Upper lobe of left lung (tissue), 6 donors: ENCODE measurements at places on chromosomes 3 and 15.

DNA sequence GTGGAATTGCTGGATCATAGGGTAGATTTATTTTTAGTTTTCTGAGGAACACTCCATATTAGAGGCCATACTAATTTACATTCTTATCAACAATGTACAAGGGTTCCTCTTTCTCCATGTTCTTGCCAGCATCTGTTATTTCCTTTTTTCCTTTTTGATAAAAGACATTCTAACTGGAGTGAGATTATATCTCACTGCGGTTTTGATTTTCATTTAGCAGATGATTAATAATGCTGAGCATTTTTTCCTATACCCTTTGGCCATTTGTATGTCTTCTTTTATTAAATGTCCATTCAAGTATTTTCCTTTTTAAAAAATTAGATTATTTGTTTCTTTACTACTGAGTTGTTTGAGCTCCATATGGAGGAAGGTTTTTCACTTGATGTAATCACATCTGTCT is 1189.5 kb downstream of the ZPLD1 start:
- no peak for DNase-seq
- H3K27ac ChIP-seq, result no peak overlapping the region
- H3K36me3 ChIP-seq, result no peaks in the 10 kb centered on the region
- no peaks in the 10 kb centered on the region for H3K4me1 ChIP-seq
- H3K27me3 ChIP-seq, result no peaks in the 10 kb centered on the region
- H3K4me3 ChIP-seq, result no peak overlapping the region

GRCh38 chr15:29074045-29074444 is 188.3 kb downstream of the APBA2 start:
- H3K4me1 ChIP-seq, result no peaks in the 10 kb centered on the region
- H3K27me3 ChIP-seq, result no peaks in the 10 kb centered on the region
- no peaks in the 10 kb centered on the region for H3K36me3 ChIP-seq
- no peak overlapping the region for H3K4me3 ChIP-seq

- H3K4me1 ChIP-seq, result no peaks in the 10 kb centered on the region
- H3K27ac ChIP-seq, result no peak overlapping the region
- no peak overlapping the region for H3K4me3 ChIP-seq
Observed at GRCh38 chr15:98321896-98322295, 326.4 kb upstream of the IGF1R start.

DNA sequence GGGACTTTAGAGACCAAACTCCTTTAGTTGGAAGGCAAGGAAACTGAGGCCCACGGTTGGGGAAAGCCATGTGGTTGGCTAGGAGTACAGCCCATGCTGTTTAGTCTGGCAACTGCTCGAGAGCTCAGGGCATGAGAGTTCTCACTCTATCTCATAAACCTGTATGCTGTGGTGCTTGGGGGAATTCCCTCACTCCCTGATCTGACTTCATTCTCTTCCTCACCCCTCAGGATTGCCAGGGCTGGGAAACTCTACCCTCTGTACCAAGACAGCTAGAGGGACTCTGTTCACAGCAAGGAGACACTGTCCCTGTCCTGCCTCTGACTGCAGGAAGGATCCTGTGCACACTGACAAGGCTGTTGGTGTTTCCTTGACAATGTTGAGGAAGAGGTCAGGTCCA is 230.2 kb downstream of the ZNF621 start:
- no peak overlapping the region for H3K27ac ChIP-seq
- H3K4me1 ChIP-seq, result no peaks in the 10 kb centered on the region
- DNase-seq, result no peak
- no peaks in the 10 kb centered on the region for H3K36me3 ChIP-seq

GRCh38 chr15:51298620-51299019 is 39.8 kb downstream of the CYP19A1 start:
- H3K27ac ChIP-seq, result no peak overlapping the region
- no peak overlapping the region for H3K4me3 ChIP-seq
- no peaks in the 10 kb centered on the region for H3K4me1 ChIP-seq
- H3K36me3 ChIP-seq, result no peaks in the 10 kb centered on the region
- no peak for DNase-seq
